Smooth muscle cell of the brain vasculature (primary cell): ENCODE measurements at places on chromosomes 12 and 14.

GRCh38 chr14:29892327-29892726 lies 35.3 kb downstream of the PRKD1 start:
- no peak for DNase-seq

GRCh38 chr12:124125203-124125871 lies 152.3 kb downstream of the ZNF664 start:
- DNase-seq, result no peak

DNA sequence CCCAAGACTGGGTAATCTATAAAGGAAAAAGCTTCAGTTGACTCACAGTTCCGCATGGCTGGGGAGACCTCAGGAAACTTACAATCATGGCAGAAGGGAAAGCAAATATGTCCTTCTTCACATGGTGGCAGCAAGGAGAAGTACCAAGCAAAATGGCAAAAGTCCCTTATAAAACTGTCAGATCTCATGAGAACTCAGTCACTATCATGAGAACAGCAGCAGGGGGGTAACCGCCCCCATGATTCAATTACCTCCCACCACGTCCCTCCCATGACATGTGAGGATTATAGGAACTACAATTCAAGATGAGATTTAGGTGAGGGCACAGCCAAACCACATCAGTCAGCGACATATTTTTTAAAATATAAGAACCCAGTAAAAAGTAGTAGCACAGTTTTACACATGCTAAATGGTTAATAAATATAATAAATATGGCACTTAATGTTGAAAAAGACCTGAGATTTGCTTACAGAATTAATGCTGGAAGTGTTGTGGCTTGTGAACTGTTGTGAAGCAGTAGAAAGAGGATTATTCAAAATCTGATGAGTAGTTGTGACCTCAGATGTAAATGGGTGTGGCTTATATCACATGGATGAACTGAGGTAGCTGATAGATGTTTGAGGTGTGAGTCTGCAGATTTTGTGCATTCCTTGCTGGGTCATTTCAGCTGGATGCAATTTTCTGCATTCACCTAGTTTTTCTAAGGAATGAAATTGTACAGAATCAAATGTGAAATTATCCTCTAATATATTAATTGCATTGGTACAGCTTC lies 46.9 kb upstream of the CHPT1 start:
- DNase-seq, result no peak

DNA sequence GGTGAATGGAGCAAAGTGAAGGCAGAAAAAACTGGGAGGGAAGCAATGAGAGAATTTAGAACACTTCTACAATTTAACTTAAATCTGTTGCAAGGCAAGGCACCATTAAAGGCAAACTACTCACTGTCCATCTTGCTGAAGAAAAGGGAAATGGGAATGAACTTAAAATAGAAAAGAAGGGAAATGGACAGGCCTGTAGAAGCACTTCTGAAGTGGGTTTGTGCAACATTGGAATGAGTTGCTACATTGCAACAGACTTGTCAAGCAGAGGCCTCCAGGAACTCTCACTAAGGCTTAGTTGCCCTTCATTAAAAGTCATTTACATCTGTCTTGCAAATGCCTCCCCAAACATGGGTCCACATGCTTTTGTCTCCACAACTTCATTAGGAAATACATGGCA lies 13.7 kb upstream of the OR10AD1 start:
- no peak for DNase-seq

GRCh38 chr14:61375218-61375617 lies 53.8 kb downstream of the PRKCH start:
- no peak for DNase-seq

DNA sequence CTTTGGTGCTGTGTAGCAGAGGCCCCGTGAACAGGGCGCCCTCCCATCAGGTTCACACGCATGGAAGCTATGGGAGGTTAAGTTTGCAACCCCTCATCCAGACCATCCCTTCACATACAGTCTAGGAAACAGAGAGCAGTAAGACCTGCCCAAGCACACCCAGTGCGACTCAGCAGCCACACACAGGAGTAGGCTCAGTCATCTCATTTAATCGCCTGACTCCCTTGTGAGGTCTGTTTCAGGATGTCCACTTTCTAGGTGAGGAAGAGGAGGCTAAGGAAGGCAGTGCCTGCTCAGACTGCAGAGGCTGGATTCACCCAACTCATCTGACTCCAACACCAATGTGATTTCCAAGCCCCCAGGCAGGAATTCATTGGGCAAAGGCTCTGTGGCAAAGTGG lies 11.9 kb downstream of the BDKRB1 start:
- DNase-seq, result no peak

DNA sequence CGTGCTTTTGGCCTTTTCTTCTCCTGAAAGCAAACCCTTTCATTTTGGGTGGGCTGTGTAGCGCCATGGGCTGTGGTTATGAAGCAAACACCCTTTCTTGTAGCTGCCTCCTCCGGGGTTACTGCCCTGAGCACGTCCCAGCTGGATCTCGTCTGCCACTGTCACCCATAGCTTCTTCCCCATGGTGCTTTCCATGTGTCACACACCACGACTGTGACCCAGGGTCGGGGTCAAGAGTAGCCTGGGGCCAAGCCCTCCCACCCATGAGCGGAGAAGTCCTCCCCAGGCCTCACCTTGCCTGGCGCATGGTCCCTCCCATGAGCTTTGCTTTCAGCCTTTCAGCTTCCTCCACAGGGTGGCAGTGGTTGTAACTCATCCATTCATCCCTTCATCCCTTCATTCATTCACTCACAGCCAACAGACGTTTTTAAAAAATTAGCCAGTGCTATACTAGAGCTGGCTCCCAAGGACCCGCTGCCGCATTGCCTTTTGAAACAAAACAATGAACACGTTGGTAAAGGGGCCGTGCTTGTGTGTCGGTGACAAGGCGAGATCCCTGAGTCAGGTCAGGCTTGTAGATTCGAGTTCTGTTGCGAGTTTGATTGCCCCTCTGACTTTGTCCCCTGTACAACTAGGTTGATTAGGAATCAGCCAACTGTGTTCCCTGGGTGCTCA lies 29.5 kb downstream of the MEG3 start:
- DNase-seq, result no peak

DNA sequence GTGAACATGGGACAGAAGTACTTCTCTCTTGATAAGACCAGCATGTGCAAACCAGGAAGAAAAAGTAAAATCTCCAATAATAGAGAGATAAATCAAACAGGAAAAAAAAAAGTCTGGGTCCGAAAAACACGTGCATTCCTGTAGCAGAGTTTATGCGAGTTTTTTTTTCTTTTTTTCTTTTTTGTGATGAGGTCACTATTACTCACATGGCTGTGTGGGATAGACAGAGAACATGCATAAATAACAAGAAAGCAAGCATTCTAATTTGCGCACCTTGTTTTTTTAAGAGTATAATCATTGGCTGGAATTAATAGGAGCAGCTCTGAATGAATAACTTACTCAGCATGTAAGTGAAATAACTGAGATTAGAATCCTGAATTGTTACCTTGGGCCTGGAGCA lies 91.9 kb upstream of the CPM start:
- DNase-seq, result no peak

GRCh38 chr14:93103392-93104080 lies 12.2 kb downstream of the ITPK1 start:
- DNase-seq, result no peak

DNA sequence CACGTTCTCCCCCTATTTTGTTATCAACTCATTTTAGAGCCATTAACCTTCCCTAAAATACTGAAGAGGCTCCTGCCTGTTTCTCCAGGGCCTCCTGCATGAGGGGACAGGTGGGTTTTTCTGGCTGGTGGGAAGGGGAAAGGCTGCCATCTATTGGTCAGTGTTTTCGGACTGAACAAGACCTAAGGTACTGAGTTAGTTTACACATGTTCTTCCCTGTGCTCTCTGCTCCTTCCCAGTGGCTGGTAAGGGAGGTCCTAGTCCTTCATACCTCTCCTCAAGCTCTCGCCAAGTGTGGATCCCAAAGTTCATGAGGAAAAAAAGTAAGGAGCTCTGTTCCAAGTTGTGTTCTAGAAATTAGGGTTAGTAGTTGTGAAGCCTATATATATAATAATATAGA lies 357.5 kb downstream of the FSCB start:
- no peak for DNase-seq

- no peak for DNase-seq
Measured at GRCh38 chr12:106721915-106722314, 52.6 kb upstream of the RIC8B start.

DNA sequence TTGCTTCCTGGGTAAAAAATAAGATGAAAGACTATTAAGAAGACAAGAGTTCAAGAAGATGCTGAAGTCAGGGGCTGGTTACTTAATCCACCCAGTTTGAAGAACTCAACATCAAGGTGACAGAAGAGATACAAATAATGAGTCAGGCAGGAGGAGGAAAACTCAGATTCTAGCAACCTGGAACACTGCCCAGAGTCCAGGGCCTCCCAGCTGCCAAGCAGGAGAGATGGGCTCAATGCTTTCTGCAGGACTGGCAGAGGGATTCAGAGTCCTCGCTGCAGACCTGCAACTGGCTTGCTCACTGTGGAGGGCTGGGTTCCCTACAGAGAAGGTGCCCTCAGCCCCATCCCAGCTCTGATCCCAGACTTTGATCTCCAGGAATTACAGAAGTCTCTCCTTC lies 28.6 kb upstream of the CEBPE start:
- no peak for DNase-seq

DNA sequence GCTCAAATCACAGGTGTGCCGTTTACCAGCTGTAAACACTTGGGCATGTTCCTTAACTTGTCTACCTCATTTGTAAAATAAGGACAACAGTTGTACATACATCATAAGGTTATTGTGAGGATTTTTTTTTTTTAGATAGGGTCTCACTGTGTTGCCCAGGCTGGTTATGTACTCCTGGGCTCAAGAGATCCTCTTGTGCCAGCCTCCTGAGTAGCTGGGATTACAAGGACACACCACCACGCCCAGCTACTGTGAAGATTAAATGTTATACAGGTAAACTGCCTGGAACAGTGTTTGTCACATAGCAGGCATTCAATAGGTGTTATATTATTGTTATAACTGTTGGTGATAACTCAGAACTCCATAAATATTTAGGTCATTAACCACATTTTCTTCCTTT lies 12.7 kb downstream of the TMED10 start:
- DNase-seq, result no peak

DNA sequence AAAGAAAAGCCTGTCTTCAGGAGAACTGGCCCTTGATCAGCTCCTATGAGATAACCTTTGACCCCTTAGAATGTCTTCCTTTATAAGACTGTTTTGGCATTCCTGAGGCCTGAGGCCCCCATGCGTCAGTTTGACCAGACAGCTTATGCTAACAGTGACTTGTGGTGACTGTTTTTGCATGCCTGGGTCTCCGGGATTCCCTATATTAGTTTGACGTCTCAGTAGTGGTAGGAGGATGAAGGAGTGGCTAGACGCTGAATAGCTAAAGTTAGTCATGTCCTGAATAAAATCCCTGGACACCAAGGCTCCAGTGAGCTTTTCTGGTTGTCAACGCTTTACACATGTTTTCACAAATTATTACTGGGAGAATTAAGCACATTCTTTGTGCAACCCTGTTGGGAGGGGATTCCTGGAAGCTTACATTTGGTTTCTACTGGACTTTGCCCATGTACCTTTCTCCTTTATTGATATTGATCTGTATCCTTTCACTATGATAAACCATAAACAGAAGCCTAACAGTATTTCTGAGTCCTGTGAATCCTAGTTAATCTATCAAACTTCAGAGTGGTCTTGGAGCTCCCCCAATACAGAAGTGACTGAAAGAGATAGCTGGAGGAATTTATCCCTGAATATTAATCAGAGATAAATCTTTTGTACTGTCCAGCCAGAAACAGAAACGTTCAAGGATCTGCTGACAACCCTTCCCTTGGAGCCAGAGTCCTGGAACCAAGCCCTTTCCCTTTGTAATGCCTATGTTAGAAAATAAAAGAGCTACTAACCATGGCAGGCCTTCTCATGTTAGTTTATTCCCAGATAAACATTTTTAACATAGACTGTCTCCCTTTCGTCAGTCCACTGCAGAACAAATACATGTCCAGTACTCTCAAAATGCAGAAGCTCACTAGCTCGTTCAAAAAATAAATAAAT lies 479.2 kb downstream of the RPS29 start:
- no peak for DNase-seq

DNA sequence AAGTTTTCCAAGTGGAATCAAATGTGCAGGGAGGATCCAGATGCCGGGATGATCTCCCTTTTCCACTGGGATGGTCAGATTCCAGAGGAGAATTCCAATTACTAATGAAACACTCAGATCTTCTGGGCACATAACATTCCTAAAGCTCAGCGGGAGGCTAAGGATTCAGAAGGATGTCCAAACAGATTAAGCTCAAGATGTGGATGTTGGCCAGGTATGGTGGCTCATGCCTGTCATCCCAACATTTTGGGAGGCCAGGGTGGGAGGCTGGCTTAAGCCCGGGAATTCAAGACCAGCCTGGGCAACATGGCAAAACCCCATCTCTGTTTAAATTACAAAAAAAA lies 62.0 kb upstream of the PNMA1 start:
- no peak for DNase-seq

GRCh38 chr12:106035421-106035820 lies 103.3 kb downstream of the NUAK1 start:
- DNase-seq, result no peak

DNA sequence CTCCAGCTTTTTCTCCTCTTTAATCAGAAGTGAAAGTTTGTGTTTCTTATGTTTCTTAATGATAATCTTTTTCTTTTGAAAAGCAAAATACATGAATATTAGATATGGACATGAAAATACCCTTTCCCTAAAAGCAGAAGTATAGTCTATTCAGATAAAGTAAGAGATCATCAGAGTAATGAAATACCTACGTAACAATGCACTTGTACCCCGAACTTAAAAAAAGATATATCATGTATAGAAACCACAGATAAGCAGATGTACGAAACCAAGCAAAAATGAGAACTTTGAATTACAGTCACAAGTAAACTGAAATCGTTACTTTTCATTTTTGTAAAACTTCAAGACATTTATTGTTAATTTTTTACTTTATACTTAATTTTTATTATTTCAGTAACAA lies 1.5 kb upstream of the GPR65 start:
- DNase-seq, result no peak

- DNase-seq, result no peak
Measured at GRCh38 chr12:119666226-119666795, 1.6 kb upstream of the PRKAB1 start.

DNA sequence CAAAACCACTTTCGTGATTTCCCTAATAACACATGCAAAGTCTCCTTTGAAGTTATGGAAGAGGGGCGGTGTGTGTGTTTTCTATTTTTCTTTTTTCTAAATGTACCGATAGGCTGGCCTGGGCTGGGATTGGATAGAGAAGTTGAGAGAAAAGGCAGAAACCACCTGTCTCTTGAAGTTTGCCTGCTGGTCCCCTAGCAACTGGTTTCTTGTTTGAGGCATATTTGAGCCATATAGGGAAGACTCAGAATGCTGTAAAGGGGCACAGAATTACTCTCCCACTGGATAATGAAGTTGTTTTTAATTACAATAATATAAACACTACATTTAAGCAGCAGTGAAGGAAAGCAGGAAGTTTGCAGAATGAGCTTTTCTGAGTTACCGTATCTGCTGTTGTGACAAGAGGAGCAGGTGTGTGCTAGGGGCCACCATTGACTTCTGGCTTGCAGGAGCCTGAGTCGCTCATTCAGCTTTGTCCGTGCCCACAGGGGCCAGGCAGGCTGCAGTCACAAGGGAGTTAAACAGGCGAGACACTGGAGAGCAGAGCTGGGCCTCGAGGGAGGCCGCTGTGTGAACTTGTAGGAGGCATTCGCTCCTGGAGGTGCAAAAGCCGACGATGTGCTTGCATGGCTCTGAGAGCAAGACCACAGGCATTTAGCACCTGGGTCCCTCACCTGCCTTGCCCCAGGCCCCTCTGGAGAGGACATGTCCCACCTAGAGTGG lies 173.8 kb upstream of the RGS6 start:
- no peak for DNase-seq

- DNase-seq, result no peak
Measured at GRCh38 chr12:32788405-32788804, 32.7 kb upstream of the YARS2 start.

GRCh38 chr14:102581193-102581592 lies 11.3 kb upstream of the RCOR1 start:
- DNase-seq, result no peak
